Ecto neural progenitor cell (in vitro differentiated cells): ENCODE measurements at places on chromosomes 1 and 21.

DNA sequence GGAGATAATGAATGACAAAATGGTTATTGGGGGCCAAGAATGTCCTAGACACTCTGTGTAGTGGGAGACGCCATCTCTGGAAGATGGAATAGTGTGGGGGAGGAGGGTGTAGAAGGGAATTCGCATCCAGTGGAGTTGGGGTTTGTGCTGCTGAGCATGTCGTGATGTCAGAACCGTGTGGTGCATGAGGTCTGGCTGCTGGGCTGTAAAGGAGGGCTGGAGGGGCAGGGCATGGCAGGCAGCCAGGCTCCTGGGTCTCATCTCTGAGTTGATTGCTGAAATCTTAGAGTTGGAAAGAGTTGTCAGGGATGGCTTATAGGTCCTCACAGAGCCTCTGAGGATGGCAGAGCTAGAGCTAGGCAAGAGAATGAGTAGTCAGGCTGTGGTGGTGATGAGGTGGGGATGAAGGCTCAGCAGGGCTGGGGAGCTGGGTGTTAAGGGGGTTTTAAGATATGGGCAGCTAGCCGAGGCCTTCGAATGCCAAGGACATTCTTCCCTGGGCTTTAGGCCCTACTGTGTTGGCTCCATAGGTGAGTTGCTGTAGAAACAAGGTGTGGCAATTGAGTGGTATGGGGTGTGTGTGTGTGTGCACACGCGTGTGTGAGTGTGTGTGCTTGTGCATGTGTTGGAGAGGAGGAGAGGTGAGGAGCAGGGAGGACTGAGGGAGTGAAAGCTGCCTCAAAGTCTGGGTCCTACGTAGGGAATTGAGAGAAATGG lies 1.9 kb downstream of the PPFIA4 start:
- DNase-seq, result no peak

DNA sequence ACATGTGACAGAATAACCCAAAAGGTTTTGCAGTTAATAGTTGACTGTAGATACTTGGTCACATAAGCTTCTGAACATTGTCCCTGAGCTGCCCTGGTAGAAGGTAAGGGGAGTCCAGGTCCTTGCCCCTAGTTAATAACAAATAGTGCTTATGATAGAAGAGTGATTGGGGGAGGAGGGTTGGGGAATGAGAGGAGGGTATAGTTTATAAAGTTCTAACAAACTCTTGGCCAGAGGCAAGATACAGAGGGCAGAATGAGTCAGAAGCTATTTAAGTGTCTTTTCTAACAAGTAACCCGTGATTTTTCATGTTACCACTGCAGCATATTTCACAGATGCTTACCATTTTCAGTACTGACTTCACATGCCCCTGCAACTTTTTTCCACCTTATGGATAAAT lies 26.7 kb upstream of the MYOCOS start:
- no peak for DNase-seq

- no peak for DNase-seq
These were observed 87.1 kb upstream of the LYST start for GRCh38 chr1:235953801-235954200.

DNA sequence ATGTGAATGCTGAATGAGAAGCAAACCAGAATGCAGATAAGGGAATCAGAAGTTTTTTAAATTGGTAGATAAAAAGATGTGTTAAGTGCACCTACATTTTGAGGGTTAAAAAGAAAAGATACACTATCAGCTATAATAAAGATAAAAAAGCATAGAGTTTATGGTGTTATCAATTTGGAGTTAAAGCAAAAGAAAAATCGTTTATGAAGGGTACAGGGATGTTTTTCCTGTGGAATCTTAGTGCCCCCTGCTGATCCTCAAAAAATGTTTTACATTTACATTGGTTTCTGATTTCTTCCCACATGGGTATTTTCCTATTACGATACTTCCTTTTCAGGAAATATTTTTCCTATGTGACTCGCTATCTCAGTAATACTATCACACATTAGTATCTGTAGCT lies 293.5 kb downstream of the MRPL39 start:
- DNase-seq, result no peak

GRCh38 chr1:67840449-67840848 lies 7.2 kb upstream of the GNG12 start:
- DNase-seq, result no peak
